ENCODE measurements at places on chromosomes 11 and 22. TPM values are rescaled to one million over a fixed set of nuclear protein-coding genes. Genes with fewer than 3 reads are reported as not detected.

DNA sequence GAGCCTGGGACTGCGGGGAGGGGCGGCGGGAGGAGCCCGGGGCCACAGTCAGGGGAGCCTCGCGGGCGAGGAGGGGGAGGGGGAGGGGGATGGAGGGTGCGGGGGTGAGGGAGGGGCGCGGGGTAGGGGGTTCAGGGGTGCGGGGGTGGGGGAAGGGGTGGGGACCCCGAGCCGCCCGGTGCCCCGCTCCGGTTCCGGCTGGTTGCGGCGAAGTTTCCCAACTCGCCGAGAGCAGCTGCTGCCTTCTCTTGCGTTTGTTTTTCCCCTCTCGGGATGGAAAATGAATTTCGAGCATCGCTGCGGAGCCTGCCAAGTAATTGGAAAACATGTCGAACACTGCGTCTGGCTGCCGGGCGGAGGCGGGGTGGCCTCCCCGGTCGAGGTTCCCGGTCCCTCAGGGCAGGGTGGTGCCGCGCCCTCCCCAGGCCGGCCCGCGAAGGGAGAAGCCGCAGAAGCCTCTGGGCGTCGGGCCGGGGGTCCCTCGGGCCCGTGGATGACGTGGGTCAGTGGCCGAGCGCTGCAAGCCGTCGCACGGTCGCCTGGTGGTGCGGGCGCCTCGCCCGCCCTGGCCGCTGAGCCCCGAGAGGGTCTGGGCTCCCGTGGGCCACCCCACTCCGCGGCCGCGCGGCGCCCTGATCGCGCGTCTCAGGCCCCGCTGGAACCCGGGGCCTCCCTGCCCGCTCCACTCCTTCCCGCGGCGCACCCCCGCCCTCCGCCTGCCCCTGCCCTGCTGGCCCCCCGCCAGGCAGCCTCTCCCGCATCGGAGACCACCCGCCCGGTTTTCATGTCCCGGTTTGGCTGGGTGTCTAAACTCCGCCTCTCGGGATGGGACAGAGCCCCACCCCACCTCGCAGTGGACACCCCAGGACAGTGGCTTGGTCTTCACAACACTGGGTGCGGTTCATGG is 12.1 kb downstream of the SPATA19 start:
- H3K4me3 ChIP-seq, result peak overlapping the region; percentile 7
- H3K36me3 ChIP-seq, result no peaks in the 10 kb centered on the region
- H3K27ac ChIP-seq, result no peak overlapping the region
- no peaks in the 10 kb centered on the region for H3K4me1 ChIP-seq
- H3K27me3 ChIP-seq, result no peaks in the 10 kb centered on the region
- peak; percentile 50 for DNase-seq

GRCh38 chr22:34917239-34917638 is 148.7 kb upstream of the ISX start:
- no peaks in the 10 kb centered on the region for H3K36me3 ChIP-seq
- no peak for DNase-seq
- H3K4me3 ChIP-seq, result no peak overlapping the region
- no peaks in the 10 kb centered on the region for H3K4me1 ChIP-seq

DNA sequence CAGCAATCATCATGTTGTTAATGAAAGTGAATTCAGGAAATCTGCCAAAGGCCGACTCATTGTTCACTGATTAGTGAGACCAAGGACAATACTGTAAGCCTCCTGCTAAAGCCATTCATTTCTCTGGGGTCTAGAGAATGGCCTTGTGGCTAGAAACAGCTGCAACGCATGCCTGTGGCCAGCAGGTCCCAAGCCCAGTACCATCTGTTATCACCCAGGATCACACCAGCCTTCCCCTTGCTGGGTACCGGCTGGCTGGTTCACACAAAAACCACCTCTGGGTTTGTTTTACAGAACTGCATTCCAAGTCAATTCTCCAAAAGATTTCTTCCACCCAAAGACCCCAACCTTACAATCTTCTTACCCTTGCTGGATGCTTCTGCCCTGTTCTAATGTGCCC is 1.1 kb downstream of the PLAAT5 start:
- no peaks in the 10 kb centered on the region for H3K27me3 ChIP-seq
- no peak for DNase-seq
- H3K4me1 ChIP-seq, result no peaks in the 10 kb centered on the region
- peak overlapping the region; percentile 55 for H3K4me3 ChIP-seq
- peak overlapping the region; percentile 59 for H3K27ac ChIP-seq

GRCh38 chr11:86152006-86152862 is 83.3 kb upstream of the PICALM start:
- no peaks in the 10 kb centered on the region for H3K27me3 ChIP-seq
- no peak for DNase-seq
- no peaks in the 10 kb centered on the region for H3K36me3 ChIP-seq
- H3K4me1 ChIP-seq, result peaks cover 27% of the 10 kb centered on the region
- H3K27ac ChIP-seq, result peak overlapping the region; percentile 77

DNA sequence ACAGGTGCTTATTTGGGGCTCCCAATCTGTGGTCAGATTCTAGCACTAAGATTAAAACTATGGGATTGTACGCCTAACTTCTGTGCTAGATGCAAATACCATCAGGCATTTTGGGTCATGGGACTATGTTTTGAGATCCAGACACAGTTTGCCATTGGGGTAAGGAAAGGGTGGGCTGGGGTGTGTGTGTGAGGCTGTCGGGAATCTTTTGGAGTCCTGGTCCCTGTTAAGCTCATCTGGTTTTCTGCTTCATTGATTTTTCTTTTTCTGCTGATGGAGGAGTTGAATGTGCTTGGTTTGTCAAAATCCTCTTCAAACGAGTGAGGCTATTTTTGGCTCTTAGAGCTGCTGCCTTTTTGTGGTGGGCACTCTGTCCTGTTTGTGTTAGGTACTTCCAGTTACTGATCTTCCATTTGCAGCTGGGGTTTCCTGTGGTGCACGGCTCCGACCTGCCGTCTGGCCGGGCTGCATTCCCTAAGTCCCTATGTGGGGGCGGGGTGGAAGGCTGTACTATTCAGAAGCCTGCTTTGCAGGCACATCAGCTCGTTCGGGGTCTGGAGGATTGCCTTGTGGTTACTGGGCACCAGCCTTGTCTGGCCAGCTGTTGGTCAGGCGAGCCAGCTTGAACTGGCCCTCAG is 2.9 kb downstream of the BCR start:
- DNase-seq, result peak; percentile 69
- peak overlapping the region; percentile 67 for H3K4me3 ChIP-seq
- H3K4me1 ChIP-seq, result peaks cover 62% of the 10 kb centered on the region
- no peak overlapping the region for H3K27ac ChIP-seq
- H3K36me3 ChIP-seq, result no peaks in the 10 kb centered on the region
- H3K27me3 ChIP-seq, result no peaks in the 10 kb centered on the region

DNA sequence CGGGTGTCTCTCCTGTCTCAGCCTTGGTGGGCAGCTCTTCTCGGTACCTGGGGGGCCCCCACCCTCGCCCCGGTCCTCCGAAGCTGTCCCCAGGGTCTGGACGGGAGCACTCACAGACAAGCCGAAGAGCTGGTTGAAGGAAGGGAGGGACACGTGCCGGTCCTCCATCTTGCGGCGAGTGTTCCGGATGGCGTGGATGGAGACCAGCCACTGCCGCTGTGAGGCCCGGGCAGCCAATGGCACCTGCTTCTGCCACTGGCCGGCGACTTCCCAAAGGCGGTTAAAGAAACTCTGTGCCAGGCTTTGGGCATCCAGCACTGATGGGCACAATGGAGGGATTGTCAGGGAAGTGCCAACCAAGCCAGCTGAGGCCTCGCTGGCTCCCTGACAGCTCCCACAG is 18.7 kb downstream of the PPM1F start:
- no peak overlapping the region for H3K27ac ChIP-seq
- H3K27me3 ChIP-seq, result no peaks in the 10 kb centered on the region
- H3K36me3 ChIP-seq, result peaks cover 59% of the 10 kb centered on the region

- H3K4me1 ChIP-seq, result peaks cover 2% of the 10 kb centered on the region
- H3K27ac ChIP-seq, result no peak overlapping the region
- no peaks in the 10 kb centered on the region for H3K27me3 ChIP-seq
- no peak for DNase-seq
- H3K4me3 ChIP-seq, result no peak overlapping the region
Observed at GRCh38 chr11:73402834-73403185, 26.6 kb downstream of the RELT start.

DNA sequence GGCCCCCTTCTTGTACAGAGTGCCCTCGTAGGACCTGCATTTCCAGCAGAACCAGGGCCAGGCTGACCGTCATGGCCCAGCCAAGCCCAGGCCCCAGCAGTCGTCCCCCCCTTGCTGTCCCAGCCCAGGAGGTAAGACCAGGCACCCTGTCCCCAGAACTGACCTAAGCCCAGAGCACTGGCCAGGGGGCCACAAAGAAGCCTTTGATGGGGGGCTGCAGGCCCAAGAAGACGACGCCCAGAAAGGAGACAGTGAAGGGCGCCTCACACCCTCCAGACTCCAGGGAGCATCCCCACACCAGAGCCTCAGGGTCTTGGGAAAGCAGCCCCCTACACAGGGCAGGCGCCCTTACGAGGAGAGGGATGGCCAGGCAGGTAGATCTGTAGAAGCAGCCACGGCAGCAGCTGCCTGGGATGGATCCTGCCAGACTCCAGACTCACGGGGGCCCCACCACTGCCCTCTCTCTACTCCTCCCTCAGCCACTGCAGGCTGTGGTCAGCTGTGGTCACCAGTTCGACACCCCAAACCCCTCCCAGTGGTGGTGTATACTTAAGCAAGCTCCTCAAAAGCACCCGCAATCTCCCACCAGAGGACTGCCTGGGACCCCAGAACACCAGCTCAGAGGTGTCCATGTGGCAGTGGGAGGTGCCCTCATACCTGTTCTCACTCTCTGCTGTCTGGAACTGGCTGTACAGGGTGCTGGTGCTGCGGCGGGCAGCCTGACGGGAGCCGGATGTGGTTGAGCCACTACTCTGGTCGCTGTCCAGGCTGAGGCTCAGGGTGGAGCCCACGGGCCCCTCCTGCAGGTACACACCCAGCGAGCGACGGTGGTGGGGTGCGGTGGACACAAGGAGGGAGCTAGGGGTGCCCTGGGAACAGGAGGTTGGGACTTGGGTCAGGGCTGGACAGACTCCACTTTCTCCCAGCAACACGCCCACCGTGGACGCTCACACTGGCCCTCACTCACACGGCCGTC is 27.0 kb downstream of the SBF1 start:
- H3K27me3 ChIP-seq, result no peaks in the 10 kb centered on the region
- no peak for DNase-seq
- peaks cover 46% of the 10 kb centered on the region for H3K36me3 ChIP-seq
- H3K27ac ChIP-seq, result no peak overlapping the region

DNA sequence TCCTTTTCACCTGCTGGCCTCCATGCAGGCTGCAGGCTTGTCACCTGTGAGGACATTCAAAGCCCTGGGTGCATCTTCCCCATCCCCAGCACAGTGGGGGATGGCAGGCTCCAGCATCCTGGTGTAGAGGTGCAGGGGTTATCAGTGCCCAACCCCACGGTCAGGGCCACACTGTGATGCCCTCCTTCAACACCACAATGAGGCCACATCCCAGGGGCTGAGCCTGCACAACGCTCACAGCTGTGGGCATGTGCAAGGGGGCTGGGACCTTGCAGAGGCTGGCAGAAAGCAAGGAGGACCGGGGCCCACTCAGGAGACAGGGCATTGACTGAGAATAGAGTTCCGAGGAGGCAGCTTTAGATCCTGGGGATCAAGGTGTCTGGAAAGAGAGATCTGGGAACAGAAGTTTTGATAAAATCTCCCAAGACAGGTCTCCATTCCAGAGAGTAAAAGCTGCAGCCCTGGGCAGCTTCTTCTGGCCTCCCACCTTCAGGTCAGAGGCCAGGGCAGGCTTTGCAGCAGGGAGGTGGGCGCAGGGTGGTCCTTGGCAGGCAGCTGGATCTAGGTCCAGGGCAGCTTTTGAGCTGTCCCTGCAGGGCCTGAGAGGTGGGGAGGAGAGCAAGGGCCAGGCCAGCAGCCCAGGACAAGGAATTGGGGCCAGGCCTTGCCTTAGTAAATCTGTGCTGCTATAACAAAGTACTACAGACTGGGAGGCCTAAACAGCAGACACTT is 250.8 kb upstream of the B3GAT1 start:
- peak; percentile 42 for DNase-seq
- H3K36me3 ChIP-seq, result no peaks in the 10 kb centered on the region
- no peak overlapping the region for H3K4me3 ChIP-seq

- no peaks in the 10 kb centered on the region for H3K27me3 ChIP-seq
- no peak overlapping the region for H3K27ac ChIP-seq
- no peak overlapping the region for H3K4me3 ChIP-seq
- no peaks in the 10 kb centered on the region for H3K4me1 ChIP-seq
- H3K36me3 ChIP-seq, result peaks cover 27% of the 10 kb centered on the region
Observed at GRCh38 chr11:73137262-73137943, 4.7 kb downstream of the FCHSD2 start.

- H3K36me3 ChIP-seq, result no peaks in the 10 kb centered on the region
- DNase-seq, result no peak
- H3K4me1 ChIP-seq, result no peaks in the 10 kb centered on the region
- no peak overlapping the region for H3K27ac ChIP-seq
- no peak overlapping the region for H3K4me3 ChIP-seq
- no peaks in the 10 kb centered on the region for H3K27me3 ChIP-seq
Observed at GRCh38 chr11:80371931-80372330, 931.1 kb upstream of the TENM4 start.

- no peak for DNase-seq
- H3K4me1 ChIP-seq, result peaks cover 55% of the 10 kb centered on the region
- peak overlapping the region; percentile 22 for H3K27ac ChIP-seq
- no peak overlapping the region for H3K4me3 ChIP-seq
- H3K36me3 ChIP-seq, result peaks cover 74% of the 10 kb centered on the region
Observed at GRCh38 chr11:46669711-46670139, 30.7 kb downstream of the ARHGAP1 start.

DNA sequence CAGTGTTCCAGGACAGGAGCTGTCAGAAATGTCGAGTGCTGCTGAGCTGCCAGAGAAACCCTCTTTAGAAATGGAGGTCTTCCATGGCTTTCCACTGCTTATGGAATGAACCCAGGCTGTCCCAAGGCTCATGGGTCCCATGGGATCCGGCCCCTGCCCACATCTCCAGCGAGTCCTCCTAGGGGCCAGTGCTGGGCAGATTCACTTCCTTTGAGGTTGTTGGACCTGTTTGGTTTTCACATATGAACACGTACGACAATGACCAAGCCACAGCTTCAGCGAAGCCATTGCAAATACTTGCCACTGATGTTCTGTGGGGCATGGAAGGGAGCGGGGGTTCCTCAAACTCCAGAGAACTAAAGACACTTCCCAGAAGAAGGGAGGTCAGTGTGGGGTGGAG is 483.3 kb downstream of the TBC1D22A start:
- H3K4me1 ChIP-seq, result no peaks in the 10 kb centered on the region
- H3K27ac ChIP-seq, result no peak overlapping the region
- H3K4me3 ChIP-seq, result no peak overlapping the region
- DNase-seq, result peak; percentile 48
- no peaks in the 10 kb centered on the region for H3K36me3 ChIP-seq

DNA sequence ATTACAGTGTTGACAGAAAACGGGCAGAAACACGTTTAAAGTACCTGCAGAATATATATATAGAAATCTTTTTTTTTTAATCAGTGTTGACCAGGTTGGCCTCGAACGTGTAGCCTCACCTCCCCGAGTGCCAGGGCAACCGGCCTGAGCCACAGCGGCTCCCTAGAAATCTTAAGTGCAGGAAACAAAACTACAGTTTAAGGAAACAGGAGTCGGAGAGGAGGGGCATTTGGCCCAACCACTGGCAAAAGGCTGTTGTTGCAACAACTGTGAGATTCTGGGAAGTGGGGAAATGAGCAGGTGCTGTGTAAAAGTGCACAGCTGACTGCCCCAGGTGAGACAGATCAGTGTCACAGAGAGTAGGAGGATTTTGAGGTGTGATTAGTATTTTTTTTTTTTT is 3.7 kb downstream of the YWHAH start:
- no peak overlapping the region for H3K27ac ChIP-seq
- no peaks in the 10 kb centered on the region for H3K4me1 ChIP-seq
- peaks cover 8% of the 10 kb centered on the region for H3K36me3 ChIP-seq
- DNase-seq, result no peak
- H3K4me3 ChIP-seq, result no peak overlapping the region
- H3K27me3 ChIP-seq, result no peaks in the 10 kb centered on the region

The PYGM gene
- 84.7 TPM for total RNA-seq

The OR8A1 gene
- not detected for total RNA-seq

The APOBEC3H gene
- total RNA-seq, result 1.3 TPM

The SCARF2 gene
- total RNA-seq, result 11.0 TPM

The OR4D5 gene
- not detected for total RNA-seq

The SLC1A2 gene
- total RNA-seq, result 2.5 TPM

The KRTAP5-8 gene
- not detected for total RNA-seq

The MOV10L1 gene
- 0.43 TPM for total RNA-seq

The HPX gene
- total RNA-seq, result 0.20 TPM

Measured in right atrium auricular region (tissue), 2 donors.